Caudate nucleus (tissue), 63 donors: ENCODE measurements at places on chromosomes 4 and X.

GRCh38 chr4:110518889-110519490 lies 43.0 kb downstream of the ENPEP start:
- DNase-seq = no peak

- DNase-seq = no peak
Observed at GRCh38 chrX:37894725-37895124, 47.4 kb upstream of the DYNLT3 start.

GRCh38 chr4:76799140-76799539 lies 98.8 kb downstream of the SOWAHB start:
- no peak for DNase-seq

DNA sequence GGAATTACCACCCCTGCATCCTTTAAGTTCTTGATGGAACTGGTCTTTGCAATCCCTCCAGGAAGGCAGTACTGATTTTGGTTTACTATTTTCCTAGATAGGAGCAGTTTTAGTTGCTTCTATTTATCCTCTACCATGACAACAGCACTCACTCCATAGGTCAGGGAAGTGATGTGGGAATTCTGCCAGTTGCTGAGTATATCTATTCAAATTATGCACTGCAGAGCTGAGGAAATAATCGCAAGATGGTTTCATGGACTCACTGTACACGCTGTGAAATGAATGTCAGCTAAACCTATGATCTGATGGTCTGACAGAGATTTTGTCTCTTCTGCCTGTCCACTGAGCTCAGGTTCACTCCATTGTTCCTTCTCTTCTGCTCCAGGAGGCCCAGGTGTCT lies 135.8 kb downstream of the FAAH2 start:
- DNase-seq = no peak

DNA sequence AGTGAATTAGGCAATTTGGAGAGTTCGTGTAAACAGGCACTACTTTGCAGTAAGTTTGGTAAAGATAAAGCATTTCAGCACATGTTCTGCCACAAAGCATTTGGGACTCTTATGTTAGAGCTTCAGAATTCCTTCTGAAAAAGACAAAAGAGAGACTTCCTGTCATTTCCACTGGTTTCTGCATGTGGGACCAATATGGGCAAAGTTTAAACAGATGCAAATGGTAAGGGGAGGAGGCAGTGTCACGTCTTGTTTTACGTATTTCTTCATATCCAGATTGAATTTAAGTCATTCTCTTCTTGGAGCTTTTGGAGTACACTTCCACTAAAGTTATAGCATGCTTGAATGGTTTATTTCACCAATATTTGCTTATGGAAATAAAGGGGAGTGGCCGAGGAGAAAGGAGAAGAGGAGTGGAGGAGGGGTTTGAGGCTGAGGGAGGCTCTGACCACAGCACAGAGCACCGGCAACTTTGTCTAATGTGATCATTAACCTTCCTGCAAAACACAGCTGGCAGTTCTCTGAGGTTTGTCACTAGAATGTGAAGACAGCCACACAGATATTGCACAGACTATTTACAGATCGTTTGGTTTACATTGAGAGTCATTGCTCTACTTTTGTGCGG lies at the start of gene APELA:
Gene APELA, plus strand, starts transcription at position 479 of the 625 bp plus-strand sequence. CDS start 154 bp downstream, outside the sequence.
- DNase-seq = no peak

DNA sequence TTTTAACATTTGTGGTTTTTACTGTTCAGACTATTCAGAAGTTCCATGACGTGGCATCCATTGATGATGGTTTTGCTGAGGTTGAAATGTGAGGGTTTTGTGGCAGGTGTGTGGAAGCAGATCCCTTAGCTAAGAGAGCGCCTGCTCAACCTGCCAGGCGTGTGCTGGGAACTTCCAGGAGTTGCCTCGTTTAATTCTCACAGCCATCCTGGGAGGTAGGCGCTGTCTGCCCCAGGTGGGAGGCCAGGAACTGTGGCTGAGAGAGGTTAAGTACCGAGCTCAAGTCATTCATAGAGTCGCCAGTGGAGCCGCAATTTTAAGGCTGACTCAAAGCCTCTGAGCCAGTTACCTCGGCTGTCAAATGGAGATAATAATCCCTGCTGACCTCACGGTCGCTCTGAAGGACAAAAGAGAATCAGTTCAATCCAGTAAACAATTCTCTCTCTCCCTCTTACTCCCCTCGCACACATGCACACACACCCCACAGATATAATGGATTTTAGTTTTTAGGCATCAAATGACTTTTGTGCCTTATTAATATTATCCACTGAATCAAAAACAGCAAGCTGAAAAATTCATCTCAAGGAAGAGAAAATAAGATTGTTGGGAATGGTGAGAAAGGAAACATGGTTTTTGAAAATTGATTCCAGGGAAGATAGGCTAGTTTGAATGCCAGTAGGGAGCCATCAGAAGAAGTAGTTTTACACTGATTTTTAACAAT lies 171.3 kb downstream of the PTTG2 start:
- no peak for DNase-seq

- DNase-seq = no peak
Observed at GRCh38 chrX:136202889-136203288, 48.3 kb downstream of the MAP7D3 start.

- no peak for DNase-seq
Observed at GRCh38 chrX:149374751-149375150, 130.4 kb downstream of the IDS start.

DNA sequence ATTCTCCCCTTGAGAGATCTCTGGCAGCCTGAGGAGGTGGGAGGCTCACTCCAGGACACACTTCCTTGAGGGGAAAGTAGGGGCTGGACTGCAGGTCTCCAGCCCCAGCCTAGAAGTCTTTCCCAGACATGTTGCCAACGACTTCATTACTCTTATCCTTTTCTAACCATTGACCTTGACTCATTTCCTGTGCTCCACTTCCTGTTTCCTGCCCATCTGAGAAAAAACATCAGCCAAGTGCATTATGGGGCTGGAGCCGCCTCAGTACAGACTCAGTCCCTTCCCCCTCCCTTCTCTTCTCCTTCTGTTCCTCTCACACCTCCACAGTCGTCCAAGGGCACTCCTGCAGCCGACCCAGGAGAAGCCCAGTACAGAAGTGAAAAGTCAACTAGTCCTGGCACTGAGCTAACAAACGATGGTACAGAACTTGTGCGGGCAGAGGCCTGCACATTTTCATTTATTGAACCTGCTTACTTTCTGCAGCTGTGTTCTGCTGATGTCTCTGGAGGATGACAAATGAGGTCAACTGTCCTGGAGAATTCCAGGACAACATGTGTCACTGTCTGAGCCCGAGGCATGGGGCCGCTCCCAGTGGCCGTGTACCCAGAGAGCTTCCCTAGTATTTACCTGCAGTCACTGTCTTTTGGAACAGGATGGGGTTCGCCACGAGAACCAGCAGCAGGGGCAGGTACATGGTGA lies 20.1 kb downstream of the GPR143 start:
- DNase-seq = no peak

DNA sequence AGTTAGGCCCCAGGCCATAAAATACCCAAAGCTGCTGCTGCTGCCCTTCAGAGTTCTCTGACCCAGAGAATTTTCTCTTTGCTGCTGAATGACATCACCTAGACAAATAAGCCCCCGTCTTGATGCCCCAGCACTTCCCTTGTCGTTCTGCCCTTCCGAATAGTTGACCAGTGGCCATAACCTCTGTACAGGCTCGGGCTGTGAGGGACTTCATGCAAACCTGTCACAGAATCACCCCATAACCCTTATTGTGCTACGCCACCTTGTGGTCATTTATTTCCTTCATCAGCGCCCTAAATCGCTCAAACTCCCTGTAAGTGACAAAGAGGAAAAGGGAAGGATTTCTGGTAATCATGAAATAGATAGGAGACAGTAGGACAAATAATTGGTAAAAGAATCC lies 18.8 kb downstream of the SPACA5 start:
- no peak for DNase-seq

GRCh38 chrX:46712764-46713163 lies 46.2 kb downstream of the SLC9A7 start:
- no peak for DNase-seq

DNA sequence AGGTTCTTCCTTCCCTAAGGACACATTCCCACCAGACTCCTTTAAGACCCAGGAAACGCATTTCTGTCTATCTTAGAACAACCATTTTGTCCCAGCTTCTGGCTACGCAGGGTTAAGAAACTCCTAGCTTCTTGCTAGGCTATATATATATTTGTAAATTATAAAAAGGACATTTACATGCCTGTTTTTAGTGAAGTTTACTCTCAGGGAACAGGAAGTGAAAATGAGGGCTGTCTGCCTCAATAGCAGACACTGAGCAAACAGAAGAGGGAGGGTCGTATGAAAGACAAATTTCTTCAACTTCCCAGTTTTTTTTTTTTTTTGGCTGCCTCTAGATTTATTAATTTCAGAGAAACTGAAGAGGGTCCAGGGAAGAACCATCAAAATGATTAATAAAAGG lies 9.3 kb upstream of the FRMPD3 start:
- no peak for DNase-seq

- DNase-seq = no peak
Observed at GRCh38 chr4:14254252-14254651, 626.7 kb upstream of the BOD1L1 start.

DNA sequence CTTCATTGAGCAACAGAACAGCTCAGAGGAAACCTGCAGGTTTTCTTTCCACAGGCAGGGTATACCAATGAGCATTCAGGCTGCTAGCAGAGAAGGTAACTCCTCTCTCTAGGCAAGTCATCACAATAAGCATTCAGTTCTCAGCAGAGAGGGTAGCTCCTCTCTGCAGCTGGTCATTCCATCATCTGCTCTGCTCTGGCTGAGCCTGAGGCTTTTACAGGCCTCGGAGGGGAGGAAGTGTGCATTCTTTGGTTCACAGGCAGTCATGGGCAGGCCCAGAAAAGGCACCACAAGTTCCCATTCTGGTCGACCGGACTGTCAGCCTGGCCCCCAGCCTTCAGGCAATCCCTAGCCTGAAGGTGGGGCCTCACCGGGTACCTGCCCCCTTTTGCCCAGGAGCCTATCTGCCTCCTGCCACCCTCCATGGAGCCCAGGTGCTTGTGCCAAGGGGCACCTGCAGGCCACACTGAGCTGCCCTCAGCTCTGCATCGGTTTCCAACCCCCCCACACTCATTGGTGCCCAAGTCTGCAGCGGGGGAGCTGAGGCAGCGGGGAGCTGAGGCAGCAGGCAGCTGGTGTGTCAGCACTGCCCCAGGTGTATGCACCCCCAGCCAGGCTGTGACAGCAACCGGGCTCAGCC lies 83.1 kb downstream of the PRDM5 start:
- no peak for DNase-seq

GRCh38 chrX:15724911-15725310 lies 13.2 kb upstream of the CA5B start:
- DNase-seq = no peak

DNA sequence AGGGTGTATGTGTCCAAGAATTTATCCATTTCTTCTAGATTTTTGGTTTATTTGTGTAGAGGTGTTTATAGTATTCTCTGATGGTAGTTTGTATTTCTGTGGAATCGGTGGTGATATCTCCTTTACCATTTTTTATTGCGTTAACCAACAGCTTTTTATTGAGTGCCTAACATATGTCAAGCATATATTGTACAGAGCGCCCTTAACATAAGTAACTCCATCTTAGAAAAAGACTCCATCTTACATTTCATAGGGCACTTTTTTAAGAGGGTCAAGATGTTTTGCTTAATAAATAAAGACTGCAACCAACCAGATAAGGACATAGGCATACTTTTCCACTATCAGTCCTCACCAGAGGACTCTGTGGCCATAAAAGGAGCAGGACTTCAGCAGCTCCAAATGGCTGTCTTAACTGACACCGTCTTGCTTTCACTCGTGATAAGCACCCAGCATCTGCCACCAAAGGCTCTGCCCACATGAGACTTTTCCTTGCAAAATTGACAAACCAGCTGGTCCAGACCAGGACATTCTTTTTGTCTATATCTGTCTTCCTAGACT lies 75.0 kb downstream of the HS6ST2 start:
- DNase-seq = no peak

DNA sequence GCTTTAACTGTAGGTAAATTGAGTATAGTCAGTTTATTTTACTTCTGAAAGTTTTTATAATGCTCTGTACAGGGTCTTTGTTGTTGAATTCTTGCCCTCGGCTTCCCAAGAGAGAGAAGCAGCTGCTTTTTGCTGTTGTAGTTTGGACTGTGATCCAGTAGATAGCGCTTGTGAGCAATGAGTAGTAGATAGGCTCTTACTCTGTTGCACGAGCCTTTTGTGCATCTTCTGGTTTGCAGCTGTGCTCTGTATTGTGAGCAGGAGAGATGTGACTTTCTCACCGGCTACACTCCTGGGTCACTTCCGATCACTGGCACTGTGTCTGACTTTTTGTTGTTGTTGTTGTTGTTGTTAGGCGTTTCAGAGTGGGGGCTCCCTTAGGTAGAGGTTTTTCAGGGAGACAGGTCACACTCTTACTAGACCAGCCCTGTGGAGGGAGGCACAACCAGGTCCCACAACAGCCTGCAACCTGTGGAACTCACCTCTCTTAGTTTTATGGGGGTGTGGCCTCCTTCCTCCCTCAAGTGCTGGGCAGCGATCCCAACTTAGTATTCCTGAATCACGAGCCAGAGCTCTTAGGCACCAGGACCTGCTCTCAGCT lies 822.1 kb upstream of the GALNTL6 start:
- DNase-seq = no peak

DNA sequence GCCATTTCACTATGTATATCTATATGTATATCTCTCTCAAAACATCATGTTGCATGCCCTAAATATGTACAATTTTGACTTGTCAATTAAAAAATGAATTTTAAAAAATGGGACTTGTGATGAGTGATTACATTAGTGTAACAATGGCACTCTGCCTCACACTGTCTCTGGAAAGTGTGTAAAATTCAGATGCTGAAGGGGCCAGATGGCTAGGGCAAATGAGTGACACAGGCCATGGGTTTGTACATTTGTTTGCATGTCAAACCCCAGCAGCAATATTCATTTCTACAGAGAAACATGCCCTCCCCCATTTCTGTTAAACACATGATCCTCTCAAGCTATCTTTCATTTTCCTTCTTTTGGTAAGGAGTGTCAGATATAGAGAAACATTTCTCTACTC lies 8.1 kb downstream of the SCARB2 start:
- DNase-seq = no peak

DNA sequence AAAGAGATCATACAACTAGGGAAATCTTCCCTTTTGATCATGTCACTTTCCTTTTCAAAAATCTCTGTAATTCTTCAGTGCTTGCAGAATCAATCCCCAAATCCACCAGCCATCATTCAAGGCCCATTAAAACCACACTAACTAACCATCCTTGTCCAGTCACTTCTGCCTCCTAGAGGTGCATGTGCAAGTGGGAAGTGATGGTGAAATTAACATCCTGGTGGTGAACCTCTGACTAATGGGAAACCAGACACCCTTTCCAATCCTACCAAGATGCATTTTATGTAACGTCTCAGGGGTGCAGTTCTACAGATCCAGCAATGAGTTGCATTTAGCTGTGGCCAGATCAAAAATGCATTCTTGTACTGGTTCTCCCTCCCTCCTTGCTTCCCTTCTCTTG lies 341.8 kb downstream of the RAPGEF2 start:
- DNase-seq = no peak

- no peak for DNase-seq
Observed at GRCh38 chrX:10101269-10101668, 55.5 kb upstream of the CLCN4 start.

DNA sequence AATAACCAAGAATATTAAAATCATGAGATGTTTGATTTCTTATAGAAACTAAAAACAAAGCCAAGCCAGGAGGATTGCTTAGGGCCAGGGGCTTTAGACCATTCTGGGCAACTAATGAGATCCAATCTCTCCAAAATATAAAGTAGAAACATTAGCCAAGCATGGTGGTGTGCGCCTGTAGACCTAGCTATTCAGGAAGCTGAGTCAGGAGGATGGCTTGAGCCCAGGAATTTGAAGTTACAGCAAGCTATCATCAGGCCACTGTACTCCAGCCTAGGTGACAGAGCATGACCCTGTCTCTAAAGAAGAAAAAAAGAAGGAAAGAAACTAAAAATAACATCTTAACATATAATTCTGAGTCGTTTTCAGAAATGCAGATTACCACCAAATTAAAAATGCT lies 96.7 kb downstream of the NAF1 start:
- DNase-seq = no peak
